ENCODE measurements at places on chromosomes 4 and X. TPM values are rescaled to one million over a fixed set of nuclear protein-coding genes. Genes with fewer than 3 reads are reported as not detected.

DNA sequence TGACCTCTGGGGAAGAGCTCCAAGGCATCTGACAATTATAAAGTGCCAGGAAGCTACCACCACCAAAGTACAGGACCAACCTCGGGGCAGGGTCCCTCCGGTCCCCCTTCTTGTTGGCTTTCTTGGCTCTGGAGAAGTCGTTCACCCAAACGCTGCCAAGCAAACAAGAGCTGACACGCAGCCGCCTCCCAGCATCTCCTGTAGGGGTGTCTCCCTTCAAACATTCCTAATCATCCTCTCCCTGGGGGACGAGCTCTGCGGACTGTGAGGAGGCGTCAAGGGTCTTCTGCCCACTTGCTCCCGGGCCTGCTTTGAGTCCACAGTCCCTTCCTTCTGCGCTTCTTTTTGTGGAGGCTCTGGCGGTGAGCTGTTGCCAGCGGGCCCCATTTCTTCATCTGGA is 158.9 kb upstream of the MAB21L2 start:
- no peak for DNase-seq

DNA sequence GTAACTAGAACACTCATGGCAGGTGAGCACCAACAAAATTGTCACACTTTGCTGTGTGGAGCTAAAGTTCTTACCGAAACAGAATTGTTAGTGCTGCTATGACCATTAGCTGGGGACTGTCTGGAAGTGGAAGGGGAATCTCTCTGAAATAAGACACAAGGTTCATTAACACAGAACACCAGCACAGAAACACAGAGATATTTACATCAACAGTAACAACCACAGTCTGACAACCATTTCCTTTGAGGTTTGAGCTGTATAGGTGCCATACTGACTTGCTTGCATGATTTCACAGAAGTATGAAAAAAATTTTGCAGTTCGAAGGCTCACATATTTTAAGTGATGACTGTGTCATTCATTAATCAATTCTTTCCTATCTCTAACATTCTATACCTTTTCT is 109.8 kb downstream of the NYX start:
- no peak for DNase-seq

DNA sequence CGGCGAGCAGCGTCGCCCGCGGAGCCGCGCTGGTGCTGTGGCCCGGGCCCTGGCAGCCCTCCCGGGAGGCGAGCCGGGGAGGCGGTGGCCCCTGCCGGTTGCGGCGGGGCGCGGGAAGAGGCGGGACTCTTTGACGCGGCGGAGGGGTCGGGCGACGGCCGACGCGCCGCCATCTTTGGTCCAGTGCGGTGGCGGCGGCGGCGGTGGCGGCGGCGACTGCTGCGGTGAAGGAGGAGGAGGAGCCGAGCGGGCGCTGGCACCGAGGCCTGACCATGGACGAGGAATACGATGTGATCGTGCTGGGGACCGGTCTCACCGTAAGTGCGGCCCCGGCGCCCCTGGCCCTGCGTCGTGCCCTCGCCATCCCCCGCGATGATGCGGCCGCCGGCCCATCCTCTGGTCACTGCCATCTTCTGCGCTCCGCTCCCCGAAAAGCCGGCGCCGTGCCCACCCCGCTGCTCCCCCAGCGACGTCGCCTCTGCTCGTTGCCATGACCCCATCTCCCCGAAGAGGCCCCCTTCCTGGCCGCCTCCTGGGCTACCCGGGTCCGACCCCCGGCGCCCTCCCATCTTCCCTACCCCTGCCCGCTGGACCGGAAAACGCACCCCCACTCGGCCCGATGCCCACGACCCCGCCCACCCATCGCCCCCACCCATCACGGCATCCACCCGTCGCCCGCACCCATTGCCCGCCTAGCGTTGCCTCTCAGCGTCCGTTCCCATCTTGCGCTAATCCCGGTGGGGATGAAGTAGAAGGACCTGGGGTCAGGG is at the start of gene GDI1:
GDI1 (plus strand) TSS at position 172 of the 770 bp plus-strand sequence; CDS start at position 273, 101 bp downstream.
- peak; percentile 36 for DNase-seq

DNA sequence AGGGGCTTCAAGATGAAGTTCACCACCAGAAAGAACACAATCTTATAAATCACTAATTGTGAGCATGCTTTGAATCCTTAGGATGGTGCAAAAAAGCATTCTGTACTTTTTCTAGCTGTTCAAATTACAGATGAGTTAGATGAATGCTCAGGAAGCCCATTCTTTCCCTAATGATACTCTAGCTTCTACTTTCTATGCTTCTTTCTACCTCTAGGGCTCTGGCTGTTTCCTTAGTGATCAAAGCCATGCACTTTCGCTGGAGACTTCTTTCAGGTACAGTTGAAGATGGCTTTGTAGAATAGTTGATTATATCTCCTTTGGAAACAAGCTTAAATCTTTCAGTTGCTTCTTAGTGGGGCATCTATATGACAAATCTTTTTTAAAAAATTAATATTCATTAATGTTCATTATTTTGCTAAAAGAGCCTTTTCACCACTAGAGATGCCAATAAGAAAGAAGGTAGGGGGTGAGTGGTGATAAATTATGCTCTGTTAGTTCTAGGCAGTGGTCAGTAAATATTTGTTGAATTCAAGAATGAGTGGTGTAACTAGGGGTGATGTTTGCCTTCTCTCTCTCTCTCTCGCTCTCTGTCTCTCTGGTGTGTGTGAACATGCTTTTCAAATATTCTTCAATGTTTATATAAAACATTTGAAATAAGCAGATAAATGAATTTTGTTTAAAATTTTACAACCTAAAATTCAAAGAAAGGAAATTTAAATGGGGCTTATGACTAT is 169.4 kb downstream of the GLUD2 start:
- DNase-seq: no peak

DNA sequence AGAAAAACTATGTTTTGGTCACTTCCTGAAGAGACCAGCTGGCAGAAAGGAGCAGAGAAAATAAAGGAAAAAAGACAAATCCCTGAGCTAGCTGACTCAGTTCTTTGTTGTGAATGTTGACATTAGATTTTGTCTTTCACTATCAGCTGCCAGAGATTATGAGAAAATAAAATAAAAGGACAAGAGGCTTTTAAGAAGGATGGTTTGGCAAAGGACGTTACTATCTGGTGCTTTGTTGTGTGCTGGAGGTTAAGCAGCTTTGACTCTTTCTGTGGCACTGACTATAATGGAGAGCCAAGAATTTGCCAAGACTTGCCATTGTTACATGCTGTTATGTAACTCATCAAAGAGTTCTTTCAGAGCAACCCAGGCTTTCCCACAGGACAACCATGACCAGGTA is 12.1 kb downstream of the ASB5 start:
- DNase-seq: no peak

GRCh38 chr4:184850431-184851199 is 24.8 kb upstream of the ACSL1 start:
- no peak for DNase-seq

- DNase-seq: no peak
These were observed 113.2 kb downstream of the SPCS3 start for GRCh38 chr4:176432811-176433540.

DNA sequence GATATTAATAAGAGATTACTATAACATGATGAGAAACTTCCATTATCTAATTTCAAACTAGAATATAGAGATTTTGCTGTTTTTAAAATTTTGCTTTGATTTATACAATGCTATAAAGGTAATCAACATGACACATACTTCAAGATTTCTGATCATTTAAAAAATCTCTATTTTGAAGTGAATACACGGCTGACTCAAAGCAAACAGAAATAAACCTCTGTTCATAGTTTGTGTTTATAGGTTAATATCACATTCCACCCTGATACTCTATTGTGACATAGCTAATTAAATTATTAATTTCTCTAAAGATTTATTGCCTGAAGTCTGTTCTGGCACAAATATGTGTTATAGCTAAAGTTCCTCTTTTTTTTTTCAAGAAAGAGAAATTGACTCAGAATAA is 349.2 kb downstream of the TLL1 start:
- DNase-seq: no peak

GRCh38 chr4:155675709-155676429 is 9.2 kb downstream of the GUCY1A1 start:
- no peak for DNase-seq

- DNase-seq: no peak
These were observed 1.1 kb downstream of the PRDM8 start for GRCh38 chr4:80198441-80198837.

INTU gene
- 5.1 TPM for total RNA-seq

PRDM8 gene
- 4.4 TPM for total RNA-seq

PAK3 gene
- total RNA-seq: 0.27 TPM

SPANXN3 gene
- not detected for total RNA-seq

Measured in transverse colon (tissue), 4 donors.